ENCODE measurements at places on chromosomes 11 and 22. TPM values are rescaled to one million over a fixed set of nuclear protein-coding genes. Genes with fewer than 3 reads are reported as not detected.

The NTM gene
- 266 TPM for total RNA-seq

The SCGB1D2 gene
- total RNA-seq, result not detected

The CLDN5 gene
- 67.0 TPM for total RNA-seq

The PDE2A gene
- 98.0 TPM for total RNA-seq

The TREH gene
- not detected for total RNA-seq

The RIMBP3B gene
- 0.63 TPM for total RNA-seq

The CBX7 gene
- 12.5 TPM for total RNA-seq

The SOX10 gene
- 3.4 TPM for total RNA-seq

The OR6M1 gene
- total RNA-seq, result not detected

The VSIG10L2 gene
- total RNA-seq, result not detected
